Myometrial cell (primary cell): ENCODE measurements at places on chromosomes 16 and 17. TPM values are rescaled to one million over a fixed set of nuclear protein-coding genes. Genes with fewer than 3 reads are reported as not detected.

NAE1 gene
- total RNA-seq, result 68.0 and 76.9 TPM in 2 replicates

KRTAP4-4 gene
- not detected in 2 replicates for total RNA-seq

JPT1 gene
- 272 and 335 TPM in 2 replicates for total RNA-seq

CCDC200 gene
- not detected in 2 replicates for total RNA-seq

FAM20A gene
- 7.6 and 21.9 TPM in 2 replicates for total RNA-seq

ADAMTS18 gene
- not detected in 2 replicates for total RNA-seq

GEMIN4 gene
- 14.0 and 21.6 TPM in 2 replicates for total RNA-seq

TBC1D3 gene
- not detected in 2 replicates for total RNA-seq

MIEN1 gene
- 81.0 and 83.1 TPM in 2 replicates for total RNA-seq

HCRT gene
- total RNA-seq, result not detected in 2 replicates

TRIM37 gene
- total RNA-seq, result 19.5 and 19.6 TPM in 2 replicates

SMIM36 gene
- total RNA-seq, result not detected in 2 replicates

NPIPA5 gene
- total RNA-seq, result 0.53 and 5.8 TPM in 2 replicates

IL17C gene
- total RNA-seq, result 1.4 TPM in 1 of 2 replicates, not detected in the other

MYL4 gene
- not detected in 2 replicates for total RNA-seq

MSLN gene
- 0.53 and 0.86 TPM in 2 replicates for total RNA-seq

UBTF gene
- 30.6 and 35.4 TPM in 2 replicates for total RNA-seq

KRTAP1-1 gene
- total RNA-seq, result 0.35 TPM in 1 of 2 replicates, not detected in the other

SEPTIN1 gene
- total RNA-seq, result not detected in 2 replicates

PPP1R1B gene
- total RNA-seq, result not detected in 2 replicates

AURKB gene
- total RNA-seq, result 48.0 and 50.5 TPM in 2 replicates

TP53TG3F gene
- not detected in 2 replicates for total RNA-seq

SLFN11 gene
- total RNA-seq, result 65.2 and 93.8 TPM in 2 replicates

VASN gene
- total RNA-seq, result 108 and 121 TPM in 2 replicates

PALB2 gene
- 4.8 and 4.9 TPM in 2 replicates for total RNA-seq

FZD2 gene
- 9.8 and 11.3 TPM in 2 replicates for total RNA-seq

SP2 gene
- total RNA-seq, result 1.1 and 2.3 TPM in 2 replicates

ACSM3 gene
- total RNA-seq, result 0.86 and 3.2 TPM in 2 replicates

NEUROD2 gene
- not detected in 2 replicates for total RNA-seq

ALOX12B gene
- not detected in 2 replicates for total RNA-seq

C17orf100 gene
- 0.71 and 0.86 TPM in 2 replicates for total RNA-seq

TPSG1 gene
- not detected in 2 replicates for total RNA-seq

GRB7 gene
- 0.53 and 4.9 TPM in 2 replicates for total RNA-seq

GPRC5C gene
- total RNA-seq, result under 0.01 TPM in 1 of 2 replicates, not detected in the other

SLC9A5 gene
- 1.4 and 3.2 TPM in 2 replicates for total RNA-seq

CES4A gene
- total RNA-seq, result 2.5 and 3.2 TPM in 2 replicates

TBC1D3C gene
- not detected in 2 replicates for total RNA-seq

CLEC10A gene
- not detected in 2 replicates for total RNA-seq

SALL1 gene
- 2.5 and 2.9 TPM in 2 replicates for total RNA-seq

STUB1 gene
- total RNA-seq, result 263 and 336 TPM in 2 replicates
